ENCODE measurements at places on chromosomes 6 and 20.

DNA sequence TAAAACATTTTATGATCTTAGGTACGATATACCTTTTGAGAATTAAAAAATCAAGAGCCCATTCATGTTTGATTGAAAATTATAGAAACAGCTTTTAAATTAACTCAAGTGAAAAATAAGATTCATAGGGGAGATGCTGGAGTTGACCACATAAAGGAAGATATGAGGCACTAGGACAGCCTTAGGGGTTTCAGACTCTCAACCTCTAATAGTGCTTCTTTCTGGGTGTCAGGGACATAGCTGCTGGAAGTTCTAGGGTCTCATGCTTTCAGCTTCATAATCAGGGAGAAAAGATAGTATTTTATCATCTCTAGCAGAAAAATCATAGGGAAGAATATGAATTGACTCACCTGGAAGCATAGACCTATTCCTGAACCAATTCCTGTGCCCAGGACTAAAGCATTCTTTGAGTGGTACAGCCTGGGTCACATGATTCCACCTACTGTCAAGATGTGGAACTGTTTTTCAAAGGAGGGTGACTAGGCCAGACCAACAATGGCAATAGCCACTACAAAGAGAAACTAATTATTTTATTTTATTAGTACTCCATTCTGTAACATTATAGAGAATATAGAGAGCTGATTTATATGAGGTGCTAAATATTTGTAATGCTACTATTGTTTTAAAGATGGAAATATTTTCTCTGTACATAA lies 27.8 kb upstream of the CENPW start:
- no peak for DNase-seq

- no peak for DNase-seq
These were observed 111.2 kb upstream of the PTPN1 start for GRCh38 chr20:50398821-50399554.

DNA sequence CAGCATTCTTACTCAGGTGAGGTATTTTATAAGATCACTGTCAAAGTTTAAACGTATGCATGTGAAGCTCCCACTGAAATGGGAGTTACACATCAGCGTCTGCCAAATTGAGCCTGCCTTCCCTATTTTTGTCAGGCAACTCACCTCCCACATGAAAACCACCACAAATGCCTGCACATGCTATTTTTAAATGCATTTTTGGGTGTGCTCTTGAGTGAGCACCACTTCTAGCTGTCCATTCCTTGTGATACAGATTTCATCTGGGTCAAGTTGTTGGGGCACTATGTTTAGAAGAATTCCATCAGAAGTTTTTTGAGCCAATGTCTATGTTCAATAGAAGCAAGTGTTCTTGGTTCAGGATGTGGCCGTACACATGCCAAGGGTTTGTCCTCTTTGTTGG lies 71.7 kb upstream of the RIPPLY2 start:
- DNase-seq = no peak

DNA sequence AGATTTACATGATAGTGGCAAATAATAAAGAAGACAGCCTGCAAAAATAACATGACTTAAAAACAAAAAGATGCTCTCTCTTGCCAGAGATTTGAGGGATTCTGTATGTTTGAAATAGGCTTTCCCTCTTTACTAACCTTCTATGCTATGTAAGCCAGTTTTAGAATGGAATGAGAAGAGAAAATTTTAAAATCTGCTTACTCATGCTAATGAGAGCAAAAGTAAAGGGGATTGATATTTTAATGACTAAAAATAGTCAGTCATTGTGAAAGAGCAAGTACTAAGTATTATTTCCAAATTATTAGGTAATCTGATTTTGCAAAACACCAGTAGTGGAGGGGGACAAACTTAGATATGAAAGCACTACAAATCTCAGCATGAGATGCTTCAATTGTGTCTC lies 563.3 kb upstream of the ADGRB3 start:
- DNase-seq = no peak

- DNase-seq = no peak
These were observed 171.3 kb downstream of the HACE1 start for GRCh38 chr6:104688283-104688969.

DNA sequence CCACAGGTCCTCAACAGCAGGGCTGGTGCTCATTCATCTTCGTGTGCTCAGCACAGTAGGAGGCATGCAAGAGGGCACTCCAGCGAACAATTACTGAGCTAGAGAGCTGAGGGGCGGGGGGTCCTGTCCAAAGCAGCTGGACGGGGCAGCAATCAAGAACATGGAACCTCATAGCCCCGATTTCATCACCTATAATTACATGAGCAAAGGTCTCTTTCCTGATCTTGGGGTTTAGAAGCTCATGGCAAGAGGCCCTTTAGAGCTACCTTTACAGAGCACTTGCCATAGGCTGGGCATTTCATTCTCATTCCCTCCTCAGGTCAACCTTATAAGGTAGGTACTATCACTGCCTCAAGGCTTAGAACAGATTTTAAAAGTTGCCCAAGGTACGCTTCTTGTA lies 10.4 kb downstream of the MOCS1 start:
- no peak for DNase-seq

GRCh38 chr20:5041433-5041832 lies 40.1 kb upstream of the SLC23A2 start:
- DNase-seq = no peak

- DNase-seq = no peak
These were observed 92.5 kb downstream of the MAN1A1 start for GRCh38 chr6:119256978-119257462.

DNA sequence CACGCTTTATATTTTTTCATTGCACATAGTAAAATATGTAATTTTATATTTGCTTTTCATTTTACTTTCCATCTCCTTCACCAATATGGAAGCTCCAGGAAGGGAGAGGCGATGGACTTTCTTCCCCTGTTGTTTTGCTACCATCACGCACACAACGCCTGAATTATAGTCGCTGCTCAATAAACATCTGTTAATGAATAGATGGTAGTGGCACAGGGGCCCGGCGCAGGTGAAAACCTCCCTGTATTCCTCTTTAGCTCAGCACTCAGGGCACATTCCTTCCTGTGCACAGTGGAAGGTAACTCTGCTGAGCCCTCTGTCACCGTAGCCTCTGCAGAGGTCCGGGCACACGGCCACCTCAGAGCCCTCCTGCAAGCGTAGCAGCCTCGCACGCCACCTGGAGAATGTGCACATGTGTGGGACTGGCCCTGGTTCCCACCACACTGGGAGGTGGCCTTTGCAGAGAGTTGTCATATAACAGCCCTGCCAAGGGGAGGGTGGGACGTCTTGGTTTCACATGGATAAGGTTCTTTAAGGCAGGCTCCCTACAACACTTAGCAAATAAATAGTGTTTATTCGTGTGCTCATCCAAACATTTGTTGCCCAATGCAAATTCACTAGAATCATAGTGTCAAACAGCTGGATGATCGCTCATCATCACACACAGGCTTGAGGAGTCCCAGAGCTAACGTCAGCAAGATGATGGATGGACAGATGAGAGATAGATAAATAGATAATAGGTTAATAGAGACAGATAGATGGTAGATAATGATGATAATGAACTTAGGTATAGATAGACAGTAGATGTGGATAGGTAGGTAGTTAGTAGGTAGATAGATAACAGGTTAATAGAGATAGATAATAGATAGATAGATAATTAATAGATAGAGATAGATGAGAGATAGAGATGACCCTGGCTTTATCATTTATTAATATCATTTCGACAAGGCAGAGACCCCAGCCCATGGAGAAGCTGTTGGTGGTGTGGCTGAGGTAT lies 32.3 kb upstream of the AFDN start:
- no peak for DNase-seq

- DNase-seq = no peak
These were observed at the start of gene ADIG for GRCh38 chr20:38581013-38581412. Gene ADIG, plus strand, starts transcription at chr20:38581197. Its CDS starts 54 bp downstream, at chr20:38581251.

GRCh38 chr6:138001750-138002349 lies 105.4 kb downstream of the PERP start:
- DNase-seq = peak; percentile 40

- no peak for DNase-seq
These were observed 54.8 kb downstream of the GPX5 start for GRCh38 chr6:28580475-28580874.

GRCh38 chr6:151803743-151804142 lies 3.7 kb upstream of the ESR1 start:
- DNase-seq = no peak

DNA sequence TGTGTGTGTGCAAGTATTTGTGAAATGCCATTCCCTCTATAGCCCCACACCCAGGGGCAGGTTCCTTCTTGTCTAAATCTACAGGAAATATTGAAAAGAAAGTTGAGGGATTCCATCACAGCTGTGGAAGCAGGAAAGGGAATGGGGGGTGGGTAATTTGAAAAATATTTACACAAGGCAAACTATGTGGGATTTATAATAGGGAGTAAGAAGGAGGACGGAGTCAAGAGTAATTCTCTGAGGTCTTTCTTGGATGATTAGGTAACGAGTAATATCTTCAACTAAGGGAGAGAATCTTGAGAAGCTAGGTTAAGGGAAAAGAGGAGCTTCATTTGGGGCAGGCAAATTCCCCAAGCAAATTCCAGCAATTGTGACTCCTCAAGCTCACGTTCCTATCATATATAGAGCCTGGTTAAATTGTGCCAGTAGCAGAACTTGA lies 113.5 kb upstream of the SGK1 start:
- no peak for DNase-seq

DNA sequence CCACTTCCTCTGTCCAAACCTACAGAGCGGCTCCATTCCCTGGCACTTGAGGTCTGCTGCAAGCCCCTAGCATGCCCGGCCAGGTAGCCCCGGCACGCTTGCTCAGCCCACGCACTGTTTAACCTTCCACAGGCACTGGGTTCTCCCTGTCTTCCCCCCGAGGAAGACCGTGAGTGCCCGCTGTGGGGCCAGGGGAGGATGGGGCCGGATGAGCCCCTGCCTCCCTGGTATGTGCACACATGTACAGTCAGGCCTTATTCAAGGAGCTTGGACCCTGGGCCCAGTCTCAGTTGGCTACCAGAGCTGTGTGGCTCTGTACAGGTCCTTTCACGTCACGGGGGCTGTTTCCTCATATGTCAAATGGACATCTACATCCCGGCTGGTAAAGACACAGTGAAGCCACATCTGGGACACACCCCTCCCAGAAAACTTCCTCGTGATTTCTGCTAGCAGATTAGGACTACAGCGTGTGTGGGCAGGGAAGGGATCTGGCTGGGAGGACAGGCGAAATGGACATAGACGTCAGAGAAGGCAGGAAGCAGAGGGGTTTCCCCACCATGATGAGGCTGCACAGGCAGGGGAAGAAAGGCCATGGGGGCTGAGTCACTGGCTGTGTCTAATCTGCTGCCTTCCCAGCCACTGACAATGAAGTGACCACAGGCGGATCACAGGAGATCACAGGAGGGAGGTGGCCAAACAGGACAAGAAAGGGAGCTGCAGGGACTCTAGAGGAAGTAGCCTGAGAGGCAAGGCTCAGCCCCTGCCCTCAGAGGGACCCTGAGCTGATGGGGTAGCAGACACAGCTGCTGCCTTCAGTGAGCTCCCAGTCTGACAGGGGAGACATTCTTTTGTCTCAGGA lies 62.9 kb downstream of the MRPL14 start:
- DNase-seq = no peak

DNA sequence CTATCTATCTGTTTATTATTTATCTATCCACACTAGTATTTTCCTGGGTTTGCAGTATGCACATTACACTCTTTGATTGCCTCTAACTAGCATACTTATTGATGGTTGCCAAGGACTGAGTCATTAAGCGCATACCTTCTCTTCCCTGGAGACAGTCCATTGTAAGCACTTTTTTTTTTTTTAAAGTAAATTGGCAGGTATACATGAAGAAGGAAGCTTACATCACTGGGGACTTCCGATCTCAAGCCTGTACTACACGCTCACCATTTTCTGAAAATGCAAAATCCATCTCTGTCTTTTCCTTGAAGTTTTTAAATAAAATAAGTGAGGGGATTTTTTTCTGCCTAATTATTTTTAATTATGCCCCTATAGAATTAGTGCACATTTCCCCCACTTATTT lies 63.5 kb downstream of the HMGN3 start:
- DNase-seq = no peak

- no peak for DNase-seq
These were observed 77.5 kb downstream of the PSMG4 start for GRCh38 chr6:3336066-3336786.

DNA sequence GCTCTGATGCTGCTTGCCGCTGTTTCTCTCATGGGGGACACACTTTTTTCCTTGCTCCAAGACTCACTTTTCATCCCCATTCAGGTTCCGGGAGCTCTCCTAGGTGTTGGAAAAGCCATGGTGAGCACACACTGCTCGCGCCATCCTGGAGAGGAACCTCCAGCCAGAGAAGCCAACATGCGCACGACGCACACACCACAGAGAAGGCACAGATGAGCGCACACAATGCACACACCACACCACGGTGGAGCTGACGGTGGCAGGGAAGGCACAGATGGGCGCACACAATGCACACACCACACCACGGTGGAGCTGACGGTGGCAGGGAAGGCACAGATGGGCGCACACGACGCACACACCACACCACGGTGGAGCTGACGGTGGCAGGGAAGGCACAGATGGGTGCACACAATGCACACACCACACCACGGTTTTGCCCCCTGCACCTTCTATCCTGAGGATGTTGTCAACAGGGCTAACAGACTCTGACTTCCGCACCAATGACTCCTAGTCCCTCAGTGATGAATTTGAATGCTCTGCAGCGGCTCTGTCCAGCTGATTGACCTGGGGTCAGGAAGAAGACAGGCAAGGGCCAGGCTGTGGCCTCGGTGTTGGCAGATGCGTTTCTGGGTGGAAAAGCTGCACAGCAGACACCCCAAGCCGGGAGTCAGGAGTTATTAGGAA lies 154.7 kb downstream of the ERMARD start:
- DNase-seq = no peak

DNA sequence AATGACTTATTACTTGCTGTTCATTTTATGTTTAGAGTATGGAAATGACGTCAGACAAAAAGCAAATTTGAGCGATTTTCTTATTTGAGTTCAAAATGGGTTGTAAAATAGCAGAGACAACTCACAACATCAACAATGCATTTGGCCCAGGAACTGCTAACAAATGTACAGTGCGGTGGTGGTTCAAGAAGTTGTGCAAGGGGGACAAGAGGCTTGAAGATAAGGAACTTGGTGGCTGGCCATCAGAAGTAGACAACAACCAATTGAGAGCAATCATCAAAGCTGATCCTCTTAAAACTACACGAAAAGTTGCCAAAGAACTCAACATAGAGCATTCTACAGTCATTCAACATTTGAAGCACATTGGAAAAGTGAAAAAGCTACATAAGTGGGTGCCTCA lies 43.8 kb downstream of the REV3L start:
- no peak for DNase-seq

DNA sequence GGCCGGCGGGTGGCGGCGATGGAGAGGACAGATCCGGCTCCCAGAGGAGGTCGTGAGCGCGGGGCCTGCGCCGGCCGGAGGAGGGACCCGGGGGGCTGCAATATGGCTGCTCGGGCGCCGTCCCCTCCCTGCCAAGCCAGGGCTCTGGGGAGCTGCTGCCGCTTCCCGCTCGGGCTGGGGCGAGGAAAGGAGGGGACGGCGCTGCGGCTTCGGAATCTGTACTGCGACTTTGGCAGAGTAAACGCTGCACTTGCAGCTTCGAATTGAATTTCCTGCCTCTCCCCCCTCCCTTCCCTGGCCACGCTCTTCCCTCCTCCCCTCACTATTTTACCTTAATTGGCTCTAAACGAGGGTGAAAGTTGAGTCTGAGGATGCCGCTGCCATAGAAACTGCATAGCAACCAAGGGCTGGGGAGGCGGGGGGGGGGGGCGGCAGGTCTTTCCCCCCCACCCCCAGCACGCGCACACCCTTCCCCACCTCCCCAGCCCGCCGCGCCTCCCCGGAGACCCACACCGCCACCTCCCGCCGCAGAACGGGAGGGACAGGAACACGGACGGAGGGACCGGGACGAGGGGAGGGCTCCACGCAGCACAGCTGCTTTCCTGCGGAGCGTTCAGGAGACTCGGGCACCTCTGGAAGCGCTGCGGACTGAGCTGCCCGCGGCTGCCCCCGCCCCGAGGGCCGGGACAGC lies 93.9 kb downstream of the RNASET2 start:
- peak; percentile 13 for DNase-seq
